ENCODE measurements at places on chromosomes 7 and 10.

DNA sequence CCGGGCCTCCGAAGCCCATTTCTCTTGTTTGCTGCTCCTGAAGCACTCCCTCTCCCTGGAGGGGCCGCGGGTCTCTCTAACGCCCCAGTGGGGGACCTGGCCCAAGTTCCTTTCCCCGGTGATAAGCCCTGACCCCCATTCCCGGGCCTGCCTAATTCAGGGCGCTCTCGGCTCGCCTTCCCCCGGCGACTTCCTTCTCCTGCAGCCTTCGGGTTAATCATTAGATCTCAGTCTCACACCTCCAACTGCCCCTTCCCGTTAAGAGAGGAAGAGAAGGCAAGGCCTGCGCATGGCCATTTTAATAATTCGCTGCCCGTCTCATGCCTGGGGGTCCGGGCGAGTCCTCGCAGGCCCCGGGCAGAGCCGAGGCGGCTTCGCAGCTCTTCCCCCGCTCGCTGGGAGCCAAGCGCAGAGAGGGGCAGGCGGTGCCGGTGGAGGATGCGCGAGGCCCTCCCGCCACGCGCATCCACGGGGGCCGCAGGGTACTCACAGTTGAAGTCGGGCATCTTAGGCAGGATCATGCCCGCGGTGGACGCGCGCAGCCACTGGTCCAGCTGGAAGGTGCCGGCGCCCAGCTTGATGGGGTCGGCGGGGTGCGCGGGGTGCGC is 1.2 kb downstream of the MNX1 start:
- no peak for DNase-seq

DNA sequence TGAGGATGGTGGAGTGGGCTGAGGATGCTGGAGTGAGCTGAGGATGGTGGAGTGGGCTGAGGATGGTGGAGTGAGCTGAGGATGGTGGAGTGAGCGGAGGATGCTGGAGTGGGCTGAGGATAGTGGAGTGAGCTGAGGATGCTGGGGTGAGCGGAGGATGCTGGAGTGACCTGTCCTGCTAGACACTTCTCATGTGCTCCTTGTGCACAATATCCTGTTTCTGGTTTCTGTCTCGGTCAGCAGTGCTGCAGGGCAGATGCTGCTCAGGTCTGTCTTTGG is 29.2 kb downstream of the ANXA8 start:
- no peak for DNase-seq

DNA sequence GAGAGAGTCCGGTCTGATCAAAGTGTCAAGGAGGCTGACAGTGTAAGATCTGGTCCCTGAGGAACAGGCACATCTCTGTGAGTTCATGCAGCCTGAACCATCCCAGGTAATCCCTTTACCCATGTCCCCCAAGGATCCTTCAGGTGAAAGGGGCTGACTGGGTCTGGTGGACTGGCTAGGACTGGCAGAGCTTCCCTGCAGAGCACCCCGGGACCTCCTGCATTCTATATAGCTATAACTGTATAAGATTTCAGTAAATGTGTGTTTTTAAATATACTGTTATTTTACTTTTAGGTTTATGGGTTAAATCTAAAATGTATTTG is 246.8 kb downstream of the ELMO1 start:
- DNase-seq = no peak

GRCh38 chr10:23918090-23918723 is 290.7 kb upstream of the KIAA1217 start:
- DNase-seq = no peak

- DNase-seq = no peak
Observed at GRCh38 chr10:108716352-108716751, 1207.0 kb downstream of the XPNPEP1 start.

DNA sequence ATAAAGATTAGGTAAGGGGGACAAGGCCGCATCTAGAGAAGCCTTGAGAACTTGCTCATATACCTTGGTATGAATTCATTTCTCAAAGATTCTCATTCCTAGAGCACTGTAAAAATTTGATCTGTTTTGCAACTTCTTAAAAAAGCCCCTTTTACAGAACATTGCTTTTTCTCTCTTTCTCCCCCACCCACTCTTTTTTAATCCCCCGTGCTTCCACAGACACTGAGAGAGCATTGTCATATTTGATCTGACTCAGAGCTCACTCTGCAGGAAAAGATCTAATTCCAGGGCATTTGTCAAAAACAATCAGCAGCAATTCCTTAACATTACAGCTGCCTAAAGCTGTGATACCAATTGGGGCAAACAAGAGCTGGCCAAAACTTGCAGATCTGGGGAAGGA is 92.0 kb downstream of the ARHGAP22 start:
- no peak for DNase-seq

DNA sequence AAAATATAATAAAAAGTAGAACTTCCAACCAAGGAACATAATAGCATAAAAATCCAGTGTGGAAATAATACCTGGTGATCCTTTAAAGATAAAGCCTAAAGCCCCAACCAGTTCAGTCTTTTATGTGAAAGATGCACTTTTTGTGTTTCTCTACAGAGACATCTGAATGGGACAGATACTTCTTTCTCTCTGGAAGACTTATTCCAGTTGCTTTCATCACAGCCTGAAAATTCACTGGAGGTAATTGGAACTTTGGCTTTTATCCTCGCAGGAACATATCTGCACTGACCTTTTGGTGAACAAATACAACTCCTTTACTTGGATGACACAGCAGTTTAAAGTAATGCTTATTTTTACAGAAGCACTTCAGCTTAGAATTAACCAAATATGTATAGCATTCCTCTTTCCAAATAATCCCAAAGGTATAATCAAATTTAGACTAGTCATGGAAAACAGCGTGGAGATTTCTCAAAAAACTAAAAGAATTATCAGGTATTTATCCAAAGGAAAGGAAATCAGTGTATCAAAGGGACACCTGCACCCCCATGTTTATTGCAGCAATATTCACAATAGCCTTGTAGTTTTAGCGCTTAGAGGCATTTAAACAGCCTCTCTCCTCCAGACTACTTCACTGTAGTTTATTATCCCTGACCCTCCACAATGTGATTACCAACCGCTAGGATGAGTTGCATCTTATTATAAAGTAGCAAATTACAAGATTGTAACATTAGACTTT is 16.8 kb downstream of the HNRNPA2B1 start:
- no peak for DNase-seq

- DNase-seq = no peak
Observed at GRCh38 chr7:38881947-38882684, 26.9 kb downstream of the VPS41 start.

Data from activated CD8-positive, alpha-beta memory T cell treated with anti-CD3 and anti-CD28 coated beads for 4 hours (primary cell).